MV-4-11 (cell line): ENCODE measurements at places on chromosomes 16 and 17.

DNA sequence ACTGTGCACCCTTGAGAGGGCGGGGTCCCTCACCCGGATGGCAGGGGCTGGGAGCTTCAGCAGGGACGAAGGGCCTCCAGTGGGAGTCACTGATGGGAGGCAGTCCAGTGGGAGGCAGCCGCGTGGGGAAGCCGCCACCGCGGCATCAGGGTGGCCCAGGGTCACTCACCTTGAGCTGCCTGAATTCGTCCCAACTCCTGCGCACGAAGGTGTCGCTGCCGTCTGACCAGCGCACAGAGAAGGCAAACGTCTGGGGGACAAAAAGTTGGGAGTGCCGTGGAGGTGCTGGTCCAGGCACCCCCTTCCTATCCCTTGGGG lies 540 bp downstream of the NOXO1 start:
- no peak for DNase-seq

DNA sequence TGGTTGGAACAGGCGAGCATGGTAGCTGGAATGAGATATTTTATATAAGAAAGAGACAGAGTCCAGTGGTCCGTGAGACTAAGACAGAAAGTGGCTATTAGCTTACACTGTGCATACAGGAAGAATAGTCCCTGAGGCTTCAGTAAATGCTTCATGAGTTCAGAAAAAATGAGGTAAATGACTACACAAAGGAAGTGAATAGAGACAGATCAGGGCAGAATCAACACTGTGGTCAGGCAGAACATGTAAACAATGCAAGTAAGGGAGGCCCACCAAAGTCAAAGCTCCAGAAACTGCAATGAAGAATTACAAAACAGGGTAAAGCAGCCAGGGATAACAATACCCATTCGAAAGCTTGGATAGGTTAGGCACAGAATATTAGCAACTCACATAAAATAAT lies 4.8 kb downstream of the ABCA10 start:
- DNase-seq, result no peak

- DNase-seq, result peak; percentile 20
Measured at GRCh38 chr16:25110387-25110947, 1.1 kb upstream of the LCMT1 start.

DNA sequence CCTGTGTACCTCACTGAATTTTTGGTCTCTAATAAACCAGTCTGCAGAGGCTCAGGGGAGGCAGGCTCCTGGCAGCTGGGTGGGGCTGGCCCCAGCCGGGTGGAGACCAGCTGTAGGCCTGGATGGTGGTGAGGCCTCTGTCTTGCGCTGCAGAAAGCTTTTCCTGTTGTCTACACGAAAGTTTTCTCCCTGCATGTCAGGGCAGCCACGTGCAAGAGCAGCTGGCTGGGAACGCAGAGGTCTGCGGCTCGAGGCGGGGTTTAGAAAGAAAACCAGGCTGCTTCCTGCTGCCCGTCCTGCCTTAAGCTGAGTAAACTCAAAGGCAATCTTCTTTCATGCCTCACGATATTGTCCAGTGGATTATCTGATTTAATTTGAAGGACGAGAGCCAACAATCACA lies 2.4 kb downstream of the SERPINF1 start:
- DNase-seq, result peak; percentile 92

DNA sequence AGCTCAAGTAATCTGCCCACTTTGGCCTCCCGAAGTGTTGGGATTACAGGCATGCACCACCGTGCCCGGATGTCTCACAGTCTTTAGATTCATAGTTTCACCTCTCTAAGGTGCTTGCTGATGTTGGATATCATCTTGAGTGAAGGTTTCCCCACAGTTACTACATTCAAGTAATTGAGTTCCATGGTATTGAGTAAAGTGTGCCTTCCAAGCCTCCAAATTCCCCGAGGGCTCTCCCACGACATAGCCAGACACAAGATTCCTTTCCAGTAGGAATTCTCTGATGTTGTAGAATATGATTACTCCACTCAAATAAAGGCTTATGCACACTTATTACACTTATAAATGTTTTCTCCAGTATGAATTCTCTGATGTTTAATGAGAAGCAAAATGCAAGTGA lies 16.3 kb upstream of the ZNF652 start:
- no peak for DNase-seq

DNA sequence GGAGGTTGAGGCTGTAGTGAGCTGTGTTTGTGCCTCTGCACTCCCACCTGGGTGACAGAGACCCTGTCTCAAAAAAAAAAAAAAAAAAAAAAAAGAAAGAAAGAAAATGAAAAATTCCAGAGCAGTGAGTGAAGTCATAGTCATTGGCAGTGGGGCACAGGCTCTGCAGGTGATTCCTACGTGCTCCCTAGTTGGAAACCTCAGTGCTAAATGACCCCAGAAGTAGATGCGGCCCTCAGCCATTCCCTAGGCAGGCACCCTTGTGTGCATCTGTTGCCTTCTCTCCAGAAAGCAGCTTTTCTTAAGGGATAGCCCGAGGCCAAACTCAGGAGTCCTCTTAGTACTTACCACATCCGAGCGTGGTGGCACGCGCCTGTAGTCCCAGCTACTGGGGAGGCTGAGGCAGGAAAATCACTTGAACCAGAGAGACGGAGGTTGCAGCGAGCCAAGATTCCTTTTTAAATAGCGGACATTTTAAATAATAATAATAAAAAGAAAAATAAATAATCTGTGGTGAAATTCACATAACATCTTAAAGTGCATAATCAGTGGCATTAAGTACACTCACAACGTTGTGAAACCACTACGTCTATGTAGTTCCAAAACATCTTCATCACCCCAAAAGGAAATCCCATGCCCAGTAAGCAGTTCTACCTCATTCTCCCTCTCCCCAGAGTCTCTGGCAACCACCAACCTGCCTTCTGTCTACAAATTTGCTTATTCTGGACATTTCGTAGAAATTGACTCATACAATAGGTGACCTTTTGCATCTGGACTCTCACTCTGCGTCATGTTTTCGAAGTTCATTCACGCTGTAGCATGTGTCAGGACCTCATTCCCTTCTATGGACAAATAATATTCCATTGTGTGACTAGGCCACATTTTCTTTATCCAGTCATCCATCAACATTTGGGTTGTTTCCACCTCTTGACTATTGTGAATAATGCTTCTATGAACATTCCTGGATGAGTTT lies 12.5 kb upstream of the SPHK1 start:
- DNase-seq, result no peak

DNA sequence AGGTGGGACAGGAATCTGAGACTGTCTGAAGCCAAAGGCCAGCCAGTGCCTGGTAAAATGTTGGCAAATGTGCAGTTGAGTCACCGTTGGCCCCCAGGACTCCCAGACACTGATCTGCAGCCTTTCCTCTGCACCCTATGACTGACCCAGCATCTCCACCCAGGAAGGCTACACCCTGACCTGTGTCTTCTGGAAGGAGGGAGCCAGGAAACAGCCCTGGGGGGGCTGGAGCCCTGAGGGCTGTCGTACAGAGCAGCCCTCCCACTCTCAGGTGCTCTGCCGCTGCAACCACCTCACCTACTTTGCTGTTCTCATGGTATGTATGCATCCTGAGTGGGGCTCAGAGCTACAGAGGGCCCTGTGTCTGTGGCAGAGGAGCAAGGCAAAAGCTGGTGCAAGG lies 24.0 kb downstream of the ADGRG5 start:
- DNase-seq, result no peak

DNA sequence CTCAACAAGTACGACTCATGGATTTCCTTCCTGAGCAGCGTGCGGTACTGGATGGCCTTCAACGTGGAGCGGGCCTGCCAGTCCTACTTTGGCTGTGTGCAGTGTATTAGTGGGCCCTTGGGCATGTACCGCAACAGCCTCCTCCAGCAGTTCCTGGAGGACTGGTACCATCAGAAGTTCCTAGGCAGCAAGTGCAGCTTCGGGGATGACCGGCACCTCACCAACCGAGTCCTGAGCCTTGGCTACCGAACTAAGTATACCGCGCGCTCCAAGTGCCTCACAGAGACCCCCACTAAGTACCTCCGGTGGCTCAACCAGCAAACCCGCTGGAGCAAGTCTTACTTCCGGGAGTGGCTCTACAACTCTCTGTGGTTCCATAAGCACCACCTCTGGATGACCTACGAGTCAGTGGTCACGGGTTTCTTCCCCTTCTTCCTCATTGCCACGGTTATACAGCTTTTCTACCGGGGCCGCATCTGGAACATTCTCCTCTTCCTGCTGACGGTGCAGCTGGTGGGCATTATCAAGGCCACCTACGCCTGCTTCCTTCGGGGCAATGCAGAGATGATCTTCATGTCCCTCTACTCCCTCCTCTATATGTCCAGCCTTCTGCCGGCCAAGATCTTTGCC lies 9.0 kb downstream of the HAS3 start:
- peak; percentile 45 for DNase-seq

- no peak for DNase-seq
Measured at GRCh38 chr17:21419299-21420239, 43.4 kb downstream of the KCNJ12 start.

GRCh38 chr16:14020141-14020540 lies 51.0 kb upstream of the MRTFB start:
- no peak for DNase-seq

DNA sequence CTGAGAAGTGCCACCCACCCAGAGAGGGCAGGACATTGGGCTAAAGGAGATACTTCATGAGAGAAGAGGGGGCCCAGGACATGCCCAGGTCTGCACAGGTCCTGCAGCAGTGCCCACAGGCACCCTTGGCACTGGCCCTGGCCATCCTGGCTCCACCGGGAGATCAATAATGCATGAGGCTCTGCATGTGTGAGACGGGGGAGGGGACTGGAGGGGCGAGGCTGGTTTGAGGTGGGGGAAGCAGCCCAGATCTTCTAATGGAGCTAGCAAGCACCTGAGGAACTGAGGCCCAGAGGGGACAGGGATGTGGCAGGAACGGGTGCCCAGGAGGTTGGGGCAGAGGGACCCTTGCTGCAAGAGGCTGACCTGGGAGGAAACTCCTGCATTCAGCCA lies 567 bp downstream of the OSBPL7 start:
- no peak for DNase-seq

GRCh38 chr16:70805787-70806186 lies 4.8 kb upstream of the VAC14 start:
- DNase-seq, result no peak

DNA sequence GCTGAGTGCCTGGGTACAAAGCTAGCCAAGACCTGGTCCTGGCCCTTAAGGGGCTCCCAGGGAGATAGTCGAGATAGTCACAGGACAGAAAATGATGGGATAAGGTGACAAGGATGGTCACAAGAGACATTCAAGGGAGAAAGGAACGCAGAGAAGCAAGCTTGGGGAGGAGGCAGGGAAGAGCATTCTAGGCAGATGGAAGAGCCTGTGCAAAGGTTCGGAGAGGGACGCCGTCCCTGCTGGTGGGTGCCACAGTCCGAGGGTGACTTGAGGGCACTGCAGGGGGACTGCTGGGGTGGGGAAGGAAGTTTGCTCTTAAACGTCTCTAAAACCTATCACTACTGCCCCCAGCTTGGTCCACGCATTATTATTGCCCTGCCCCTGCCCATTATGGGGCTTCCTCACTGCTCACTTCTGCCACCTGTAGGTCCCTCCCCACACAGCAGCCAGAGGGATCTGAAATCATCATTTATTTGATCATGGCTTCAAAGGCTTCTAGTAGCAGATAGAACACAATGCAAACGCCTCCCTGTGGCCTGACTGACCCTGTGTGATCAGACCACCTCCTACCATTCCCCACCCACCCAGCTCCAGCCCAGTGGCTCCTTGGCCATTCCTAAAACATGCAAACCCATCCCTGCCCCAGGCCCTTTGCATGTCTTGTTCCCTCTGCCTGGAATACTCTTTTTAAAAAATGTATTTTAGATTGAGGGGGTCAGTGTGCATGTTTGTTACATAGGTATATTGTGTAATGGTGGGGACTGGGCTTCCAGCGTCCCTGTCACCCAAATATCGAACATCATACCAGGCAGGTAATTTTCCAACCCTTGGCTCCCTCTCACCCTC lies 60.3 kb downstream of the RMI2 start:
- peak; percentile 7 for DNase-seq

GRCh38 chr17:79984877-79985276 lies 50.8 kb downstream of the TBC1D16 start:
- no peak for DNase-seq

DNA sequence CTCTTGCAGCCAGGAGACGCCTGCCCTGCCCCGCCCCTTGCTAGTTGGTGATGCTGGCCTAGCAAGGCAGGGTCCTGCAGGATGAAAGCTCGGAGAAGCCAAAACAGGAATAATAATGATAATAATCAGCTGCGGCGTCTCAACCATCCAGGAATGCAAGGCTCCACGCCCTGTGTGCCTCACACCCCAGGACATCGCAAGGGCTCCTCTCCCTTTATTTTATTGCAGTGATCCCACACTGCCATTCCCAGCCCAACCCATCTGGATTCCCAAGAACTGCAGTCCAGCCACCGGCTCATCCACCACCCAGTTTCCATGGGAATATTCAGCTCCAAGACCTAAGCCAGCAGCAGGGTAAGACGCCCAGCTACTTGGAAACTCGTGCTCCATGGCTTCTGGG lies 21.0 kb upstream of the ZNF652 start:
- no peak for DNase-seq

DNA sequence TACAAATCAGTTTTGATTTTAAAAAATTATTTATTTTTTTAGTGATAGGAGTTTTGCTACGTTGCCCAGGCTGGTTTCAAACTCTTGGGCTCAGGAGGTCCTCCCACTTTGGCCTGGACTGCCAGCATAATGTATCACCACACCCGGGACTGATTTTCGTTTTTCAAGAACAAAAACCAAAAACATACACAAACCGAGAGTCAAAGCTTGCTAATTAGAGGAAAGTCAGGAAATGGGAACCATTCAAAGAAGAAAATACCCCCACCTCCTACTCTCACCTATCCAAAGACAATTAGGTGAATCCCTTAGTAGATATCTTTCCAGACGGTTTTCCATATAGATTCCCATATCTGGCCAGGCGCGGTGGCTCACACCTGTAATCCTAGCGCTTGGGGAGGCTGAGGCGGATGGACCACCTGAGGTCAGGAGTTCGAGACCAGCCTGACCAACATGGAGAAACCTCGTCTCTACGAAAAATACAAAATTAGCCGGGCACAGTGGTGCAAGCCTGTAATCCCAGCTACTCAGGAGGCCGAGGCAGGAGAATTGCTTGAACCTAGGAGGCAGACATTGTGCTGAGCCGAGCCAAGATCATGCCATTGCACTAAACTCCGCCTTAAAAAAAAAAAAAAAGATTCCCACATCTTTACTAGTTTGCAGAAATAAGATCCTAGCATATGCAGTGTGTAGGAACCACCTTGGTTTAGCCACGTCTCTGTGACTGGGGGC lies 883 bp upstream of the SPN start:
- peak; percentile 42 for DNase-seq

DNA sequence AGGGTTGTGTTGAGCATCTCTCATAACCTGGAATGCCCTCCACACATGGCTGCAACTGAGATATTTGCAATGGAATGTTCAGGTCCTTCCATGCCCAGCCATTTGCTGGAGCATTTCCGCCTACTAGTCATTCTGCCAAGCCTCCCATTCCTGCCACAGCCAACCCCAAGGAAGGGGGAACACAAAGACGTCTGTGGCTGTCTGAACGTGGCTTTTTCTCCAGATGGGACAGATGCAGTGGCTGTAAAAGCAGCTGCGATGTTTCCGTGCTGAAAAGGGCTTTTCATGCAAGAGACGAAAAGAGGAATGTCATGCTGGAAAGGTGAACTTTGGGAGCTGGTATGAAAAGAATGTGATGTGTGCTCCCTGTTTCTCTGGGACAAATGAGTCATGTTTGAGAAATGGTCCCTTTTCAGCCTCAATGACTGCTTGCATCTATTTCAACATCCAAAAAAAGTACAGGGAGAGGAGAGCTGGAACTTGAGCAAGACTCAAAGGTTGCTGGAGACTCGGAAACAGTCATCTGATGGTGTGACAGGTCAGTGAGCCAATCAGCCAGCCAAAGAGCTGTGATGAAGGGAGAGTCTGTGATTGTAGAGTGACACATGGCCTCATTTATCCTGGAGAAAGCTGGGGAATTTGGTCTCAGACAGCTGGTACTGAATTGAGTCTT lies 208.9 kb downstream of the SHISA9 start:
- DNase-seq, result no peak
